AML-193 (cell line): ENCODE measurements at places on chromosomes 1 and 21.

DNA sequence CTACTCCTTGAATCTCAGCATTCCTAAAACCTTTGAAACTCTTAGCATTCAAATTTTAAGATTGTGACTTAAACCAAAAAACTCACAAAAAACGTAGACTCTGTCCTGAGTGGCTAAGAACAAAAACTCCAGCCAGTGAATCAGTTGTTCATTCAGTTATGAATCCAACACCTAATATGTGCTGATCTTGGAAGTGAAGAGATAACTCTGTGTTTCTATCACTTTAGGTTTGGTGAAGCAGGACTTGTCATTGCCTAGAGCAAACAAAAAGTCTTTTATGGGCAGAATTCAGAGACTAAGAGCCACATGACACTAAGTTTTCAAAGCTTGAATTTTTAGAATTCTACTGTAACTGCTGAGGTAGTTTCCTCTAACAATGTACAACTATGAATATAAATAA lies 10.4 kb upstream of the GPR137B start:
- no peak for DNase-seq

DNA sequence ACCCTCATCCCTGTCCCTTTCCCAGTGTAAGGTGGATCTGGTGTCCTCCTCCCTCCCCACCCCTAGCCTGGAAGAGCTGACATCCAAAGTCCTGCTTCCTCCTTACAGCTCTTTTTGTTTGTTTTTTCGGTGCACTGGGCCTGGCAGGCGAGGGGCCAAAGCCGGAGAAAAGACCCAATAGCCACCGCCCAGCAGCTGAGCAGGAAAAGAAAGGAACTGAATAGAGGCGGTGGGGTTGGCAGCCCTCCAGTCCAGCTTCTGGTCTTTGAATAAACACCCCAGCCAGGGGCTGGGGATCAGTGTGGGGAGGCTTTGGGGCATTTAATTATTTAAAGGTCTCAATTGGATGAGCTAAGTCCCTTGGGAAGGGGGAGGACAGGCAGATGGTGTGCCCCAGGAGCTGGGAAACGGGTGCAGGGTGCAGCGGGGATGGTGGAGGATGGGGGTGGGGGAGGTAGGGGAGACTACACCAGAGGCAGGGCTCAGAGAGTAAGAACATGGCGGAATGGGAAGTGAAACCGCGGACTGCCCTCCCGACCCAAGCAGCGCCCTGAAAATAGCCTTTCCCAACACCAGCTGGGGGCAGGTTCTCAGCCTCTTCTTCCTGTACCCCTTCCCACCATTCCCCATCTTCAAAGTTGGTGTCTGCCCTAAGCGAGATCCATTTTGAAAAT lies 20.2 kb downstream of the BTG2 start:
- no peak for DNase-seq

GRCh38 chr1:89837036-89837481 lies 16.2 kb downstream of the LRRC8D start:
- DNase-seq = no peak

- DNase-seq = no peak
Observed at GRCh38 chr1:157856538-157856937, 14.9 kb upstream of the CD5L start.

- DNase-seq = no peak
Observed at GRCh38 chr1:236455243-236455642, 61.2 kb downstream of the EDARADD start.
